ENCODE measurements at places on chromosomes 11 and 22.

DNA sequence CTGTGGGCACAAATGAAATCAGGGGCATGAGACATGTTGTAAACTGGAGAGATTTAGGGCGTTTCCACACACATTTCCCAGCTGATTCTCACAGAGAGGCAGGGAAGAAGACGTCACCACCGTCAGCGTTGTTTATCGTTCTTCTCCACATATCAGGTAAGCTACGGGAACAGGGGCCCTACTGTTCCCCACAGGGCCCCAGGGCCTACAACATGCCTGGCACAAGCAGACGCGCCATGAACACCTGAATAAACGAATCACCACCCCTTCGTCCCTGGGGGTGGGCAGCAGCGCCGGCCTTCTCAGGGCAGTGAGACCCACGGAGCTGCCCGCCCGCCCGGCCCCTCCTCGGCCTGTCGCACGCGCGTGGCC lies 342 bp downstream of the EFCAB6 start:
- no peaks in the 10 kb centered on the region for H3K36me3 ChIP-seq
- H3K27ac ChIP-seq: peak overlapping the region; percentile 86
- H3K4me1 ChIP-seq: peaks cover 27% of the 10 kb centered on the region
- no peak for DNase-seq

DNA sequence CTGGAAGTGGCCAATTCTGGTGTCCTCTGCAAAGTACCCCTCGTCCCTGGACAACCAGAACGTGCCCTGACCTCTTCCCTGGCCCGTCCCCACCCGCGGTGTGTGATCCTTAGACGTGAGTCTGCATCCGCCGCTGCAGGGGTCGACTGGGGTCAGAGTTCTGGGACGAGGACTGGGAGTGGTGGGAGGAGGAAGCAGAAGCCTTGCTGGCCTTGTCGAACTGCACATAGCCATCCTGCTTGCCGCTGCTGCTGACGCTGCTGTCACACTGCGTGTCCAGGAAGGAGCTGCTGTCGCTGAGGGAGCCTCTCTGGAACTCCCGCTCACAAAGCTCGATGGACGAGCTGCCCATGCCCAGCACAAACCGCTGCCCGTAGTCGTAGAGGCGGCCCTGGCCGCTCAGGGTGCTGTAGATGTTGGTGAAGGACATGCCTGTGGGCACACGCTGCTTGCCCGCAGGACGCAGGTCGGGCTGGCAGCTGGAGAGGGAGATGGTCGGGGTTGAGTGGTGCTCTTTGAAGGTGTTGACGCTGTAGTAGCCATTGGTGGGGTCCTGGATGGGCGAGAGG lies 69.1 kb downstream of the ST3GAL4 start:
- H3K27ac ChIP-seq: no peak overlapping the region
- peaks cover 23% of the 10 kb centered on the region for H3K27me3 ChIP-seq
- H3K4me3 ChIP-seq: no peak overlapping the region
- H3K36me3 ChIP-seq: no peaks in the 10 kb centered on the region
- peaks cover 9% of the 10 kb centered on the region for H3K4me1 ChIP-seq

GRCh38 chr11:5398936-5399335 lies 15.3 kb downstream of the OR51M1 start:
- no peak for DNase-seq
- no peak overlapping the region for H3K4me3 ChIP-seq
- peaks cover 4% of the 10 kb centered on the region for H3K27me3 ChIP-seq
- no peaks in the 10 kb centered on the region for H3K36me3 ChIP-seq
- no peaks in the 10 kb centered on the region for H3K4me1 ChIP-seq

- H3K27me3 ChIP-seq: peaks cover 21% of the 10 kb centered on the region
- DNase-seq: no peak
- H3K4me1 ChIP-seq: no peaks in the 10 kb centered on the region
- no peak overlapping the region for H3K27ac ChIP-seq
- no peak overlapping the region for H3K4me3 ChIP-seq
These were observed 19.4 kb upstream of the FBLN1 start for GRCh38 chr22:45483319-45483718.

DNA sequence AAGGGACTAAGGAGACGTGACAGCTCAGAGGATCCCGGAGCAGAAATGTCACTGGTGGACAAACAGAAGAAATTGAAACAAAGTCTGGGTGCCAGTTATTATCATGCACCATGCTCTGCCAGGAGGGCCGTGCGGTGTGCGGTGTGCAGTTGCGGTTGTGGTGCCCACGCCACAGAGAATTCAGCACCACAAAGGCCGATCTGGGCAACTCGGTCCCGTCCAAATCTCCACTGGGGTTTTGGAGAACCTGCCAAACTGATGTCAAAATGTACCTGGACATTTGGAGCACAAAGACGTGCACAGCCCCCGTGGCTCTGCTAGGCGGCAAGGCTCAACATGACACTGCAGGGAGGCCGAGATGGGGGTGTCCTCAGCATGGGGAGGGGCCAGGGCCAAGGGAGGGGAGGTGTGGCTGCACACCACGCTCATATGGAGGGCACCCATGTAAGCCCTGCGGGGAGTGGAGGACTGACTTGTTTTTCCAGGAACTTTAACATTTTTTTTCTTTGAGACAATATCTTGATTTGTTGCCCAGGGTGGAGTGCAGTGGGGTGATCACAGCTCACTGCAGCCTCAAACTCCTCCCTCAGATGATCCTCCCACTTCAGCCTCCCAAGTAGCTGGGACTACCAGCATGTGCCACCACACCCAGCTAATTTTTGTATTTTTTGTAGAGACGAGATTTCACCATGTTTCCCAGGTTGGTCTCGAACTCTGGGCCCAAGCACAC lies 39.4 kb downstream of the GNB1L start:
- no peaks in the 10 kb centered on the region for H3K36me3 ChIP-seq
- H3K27ac ChIP-seq: no peak overlapping the region
- H3K4me3 ChIP-seq: no peak overlapping the region
- peaks cover 12% of the 10 kb centered on the region for H3K4me1 ChIP-seq
- no peaks in the 10 kb centered on the region for H3K27me3 ChIP-seq

DNA sequence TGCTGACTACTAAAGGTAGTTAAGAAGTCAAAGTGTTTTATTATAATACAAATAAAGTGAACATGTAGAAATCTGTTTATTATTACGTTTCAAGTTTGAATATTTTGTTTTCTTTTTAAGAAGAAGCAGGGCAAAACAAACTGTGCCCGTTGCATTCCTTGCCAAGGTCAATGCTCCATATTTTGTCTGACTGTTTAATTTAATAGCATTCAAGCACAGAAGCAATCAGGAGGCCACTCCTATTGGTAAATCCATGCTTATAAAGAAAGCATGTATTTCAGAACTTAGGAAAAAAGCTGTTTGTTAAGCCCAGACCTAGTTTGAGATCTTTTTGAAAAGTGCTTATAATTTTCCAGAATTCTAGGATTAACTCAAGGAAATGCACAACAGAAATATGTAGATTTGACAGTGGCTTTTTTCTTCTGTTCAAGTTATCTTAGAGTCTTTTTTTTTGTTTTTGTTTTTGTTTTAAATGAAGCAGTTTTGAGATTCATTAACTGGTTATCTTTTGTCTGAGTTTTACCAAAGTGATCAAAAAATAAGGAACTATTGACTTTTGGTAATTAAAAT lies 51.7 kb downstream of the ARHGAP42 start:
- H3K27ac ChIP-seq: no peak overlapping the region
- no peaks in the 10 kb centered on the region for H3K4me1 ChIP-seq
- H3K4me3 ChIP-seq: no peak overlapping the region
- no peak for DNase-seq
- no peaks in the 10 kb centered on the region for H3K27me3 ChIP-seq
- H3K36me3 ChIP-seq: no peaks in the 10 kb centered on the region

DNA sequence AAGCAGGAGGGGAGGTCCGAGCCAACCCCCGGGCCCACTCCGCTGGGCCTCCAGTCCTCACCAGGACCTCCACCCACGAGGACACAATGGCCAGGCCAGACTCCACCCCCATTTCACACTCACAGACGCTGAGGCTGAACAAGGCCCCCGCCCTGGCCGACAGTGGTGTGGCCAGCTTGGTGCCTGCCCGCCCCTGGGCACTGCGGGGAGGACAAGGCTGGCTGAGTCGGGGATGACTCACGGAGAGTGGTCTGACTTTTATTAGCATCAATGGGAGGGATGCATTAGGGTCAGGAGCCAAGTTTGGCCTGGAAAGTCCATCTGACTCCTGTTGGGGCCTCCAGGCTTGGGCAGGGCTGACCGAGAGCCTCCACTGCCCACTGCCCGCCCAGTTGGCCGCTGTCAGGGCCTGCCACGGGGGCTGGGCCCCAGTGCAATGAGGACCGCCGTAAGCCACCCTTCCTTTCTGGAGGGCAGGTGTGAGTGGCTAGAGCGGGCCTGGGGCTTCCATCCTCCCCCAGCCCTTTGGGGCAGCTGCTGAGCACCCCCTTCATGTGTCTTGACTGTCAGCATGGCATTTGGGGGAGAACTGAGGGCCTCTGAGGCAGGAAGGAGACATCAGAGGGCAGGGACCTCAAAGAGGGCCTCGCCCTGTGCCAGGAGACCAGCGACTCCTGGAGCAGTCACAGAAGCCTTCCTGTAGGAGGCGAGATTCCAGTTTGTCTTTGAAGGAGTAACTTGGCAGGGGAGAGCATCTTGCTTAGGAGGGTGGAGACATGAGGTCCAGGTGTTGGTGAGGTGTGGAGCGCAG lies 10.6 kb downstream of the TSPAN32 start:
- peaks cover 1% of the 10 kb centered on the region for H3K36me3 ChIP-seq
- peak; percentile 16 for DNase-seq
- peaks cover 9% of the 10 kb centered on the region for H3K27me3 ChIP-seq
- peak overlapping the region; percentile 49 for H3K27ac ChIP-seq

GRCh38 chr11:121520243-121521144 lies 67.7 kb upstream of the SORL1-AS1 start:
- no peak for DNase-seq
- H3K27ac ChIP-seq: peak overlapping the region; percentile 74
- peaks cover 29% of the 10 kb centered on the region for H3K4me1 ChIP-seq
- H3K36me3 ChIP-seq: peaks cover 85% of the 10 kb centered on the region
- no peak overlapping the region for H3K4me3 ChIP-seq

- H3K27me3 ChIP-seq: peaks cover 19% of the 10 kb centered on the region
- H3K4me3 ChIP-seq: no peak overlapping the region
- H3K36me3 ChIP-seq: no peaks in the 10 kb centered on the region
- H3K4me1 ChIP-seq: no peaks in the 10 kb centered on the region
- DNase-seq: no peak
These were observed 20.2 kb upstream of the PATL1 start for GRCh38 chr11:59689015-59689414.

GRCh38 chr11:46144741-46145140 lies 23.5 kb upstream of the PHF21A start:
- peaks cover 33% of the 10 kb centered on the region for H3K27me3 ChIP-seq
- no peaks in the 10 kb centered on the region for H3K36me3 ChIP-seq
- no peak overlapping the region for H3K4me3 ChIP-seq
- DNase-seq: no peak
- no peaks in the 10 kb centered on the region for H3K4me1 ChIP-seq

DNA sequence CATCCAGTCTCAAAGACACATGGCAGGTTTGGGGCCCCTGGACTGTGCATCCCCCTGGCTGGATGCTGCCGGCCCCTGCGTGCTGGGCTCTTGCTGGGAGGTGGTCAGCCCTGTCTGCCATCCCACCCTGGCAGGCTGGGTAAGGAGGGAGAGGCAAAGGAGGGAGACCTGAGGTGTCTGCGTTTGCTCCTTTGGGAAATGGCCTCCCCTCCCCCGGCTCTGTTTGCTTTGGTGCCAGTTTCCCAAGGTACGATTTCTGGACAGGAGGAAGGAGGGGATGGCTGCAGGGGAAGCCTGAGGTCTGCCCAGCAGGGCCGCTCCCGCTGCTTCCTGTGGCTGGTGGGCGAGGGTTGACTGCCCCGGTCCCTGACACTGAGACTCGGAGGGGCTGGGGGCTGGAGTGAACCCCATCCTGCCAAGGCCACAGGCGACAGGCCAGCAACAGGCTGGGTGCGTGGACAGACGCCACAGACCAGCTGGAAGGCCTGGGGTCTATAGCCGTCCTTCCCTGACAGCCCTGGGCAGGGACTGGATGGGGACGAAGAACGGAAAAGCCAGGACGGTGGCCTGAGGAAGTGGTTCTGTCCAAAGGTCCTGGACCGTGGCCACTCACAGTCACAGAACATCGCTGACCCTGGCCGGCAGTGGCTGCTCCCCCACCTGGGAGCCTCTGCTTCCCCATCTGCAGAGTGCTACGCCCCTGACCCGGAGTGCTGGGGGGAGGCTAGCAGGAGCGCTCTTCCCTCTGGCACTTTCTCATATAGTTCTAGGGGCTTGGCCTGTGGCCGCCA lies 38.0 kb downstream of the OSBPL5 start:
- H3K36me3 ChIP-seq: no peaks in the 10 kb centered on the region
- H3K4me1 ChIP-seq: no peaks in the 10 kb centered on the region
- DNase-seq: peak; percentile 11
- no peak overlapping the region for H3K27ac ChIP-seq

- no peaks in the 10 kb centered on the region for H3K4me1 ChIP-seq
- DNase-seq: no peak
- H3K27me3 ChIP-seq: no peaks in the 10 kb centered on the region
- no peaks in the 10 kb centered on the region for H3K36me3 ChIP-seq
- H3K4me3 ChIP-seq: no peak overlapping the region
These were observed 49.5 kb downstream of the PAX6 start for GRCh38 chr11:31761636-31762035.

- no peak overlapping the region for H3K4me3 ChIP-seq
- H3K27ac ChIP-seq: no peak overlapping the region
- no peak for DNase-seq
- H3K27me3 ChIP-seq: no peaks in the 10 kb centered on the region
- no peaks in the 10 kb centered on the region for H3K36me3 ChIP-seq
These were observed 469.8 kb upstream of the KIRREL3 start for GRCh38 chr11:127470306-127470884.

GRCh38 chr11:124716591-124716990 lies 23.2 kb upstream of the NRGN start:
- H3K36me3 ChIP-seq: no peaks in the 10 kb centered on the region
- H3K27ac ChIP-seq: no peak overlapping the region
- H3K27me3 ChIP-seq: peaks cover 51% of the 10 kb centered on the region
- no peak overlapping the region for H3K4me3 ChIP-seq
- H3K4me1 ChIP-seq: peaks cover 12% of the 10 kb centered on the region

GRCh38 chr11:106668147-106668546 lies 350.1 kb downstream of the GUCY1A2 start:
- no peaks in the 10 kb centered on the region for H3K27me3 ChIP-seq
- DNase-seq: no peak
- no peak overlapping the region for H3K27ac ChIP-seq

DNA sequence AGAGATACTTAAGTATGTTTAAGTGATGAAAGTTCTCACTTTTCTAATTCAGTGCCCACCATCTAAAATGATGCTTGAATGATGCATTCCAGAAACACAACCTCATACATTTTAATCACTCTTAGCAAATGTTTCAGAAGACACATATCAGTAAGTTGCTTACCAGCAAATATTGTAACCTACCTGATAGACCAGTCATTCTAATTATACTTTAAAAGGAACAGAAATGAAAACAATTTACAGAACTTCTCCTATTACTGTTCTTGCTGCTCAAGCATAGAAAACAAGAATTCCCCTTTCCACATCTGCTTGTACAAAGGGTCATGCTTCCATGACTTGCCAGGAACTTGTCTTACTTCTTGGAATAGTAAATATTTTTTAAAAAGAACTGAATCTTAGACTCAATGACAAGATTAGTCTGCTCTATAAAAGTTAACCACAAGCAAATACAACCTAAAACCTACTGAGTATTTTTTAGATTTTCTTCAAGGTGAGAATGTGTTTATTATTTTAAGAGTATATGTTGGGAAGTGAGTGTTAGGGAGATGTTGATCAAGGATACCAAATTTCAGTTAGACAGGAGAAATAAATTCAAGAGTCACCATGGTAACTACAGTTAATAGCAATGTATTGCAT lies 82.0 kb upstream of the SC5D start:
- peaks cover 2% of the 10 kb centered on the region for H3K4me1 ChIP-seq
- no peak overlapping the region for H3K27ac ChIP-seq
- H3K4me3 ChIP-seq: no peak overlapping the region
- no peaks in the 10 kb centered on the region for H3K36me3 ChIP-seq
- no peak for DNase-seq

- H3K27me3 ChIP-seq: no peaks in the 10 kb centered on the region
- DNase-seq: no peak
- H3K4me1 ChIP-seq: no peaks in the 10 kb centered on the region
- H3K27ac ChIP-seq: no peak overlapping the region
These were observed 254.0 kb upstream of the CCDC90B start for GRCh38 chr11:83540112-83540675.

- H3K4me1 ChIP-seq: no peaks in the 10 kb centered on the region
These were observed 69.9 kb upstream of the WNT11 start for GRCh38 chr11:76276046-76276780.

Measured in activated naive CD4-positive, alpha-beta T cell treated with anti-CD3 and anti-CD28 coated beads, Interleukin-2, amount 10 ng/mL, durations not matched to agents 7 days and 5 days (primary cell).